ENCODE measurements at places on chromosomes 4 and X.

DNA sequence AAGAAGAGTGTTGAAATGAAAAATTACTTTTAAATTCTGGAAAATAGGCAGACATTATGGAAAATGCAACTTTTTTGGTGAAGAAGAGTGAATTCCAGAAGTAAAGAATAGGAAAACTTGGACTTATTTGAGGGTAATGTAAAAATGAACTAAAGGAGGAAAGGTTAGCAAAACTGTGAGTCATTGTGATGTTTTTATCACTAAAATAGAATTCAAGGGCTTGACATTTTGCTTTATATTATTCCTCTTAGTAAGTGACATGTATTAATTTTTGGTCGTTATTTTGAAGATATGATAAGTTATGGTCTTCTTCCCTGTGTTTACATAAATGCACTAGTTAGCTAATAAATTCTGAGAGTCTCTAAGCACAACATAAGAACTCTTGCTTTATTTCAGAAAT, 390.9 kb downstream of the FAT4 start:
- no peak for DNase-seq

GRCh38 chr4:385934-386707, 48.5 kb downstream of the ZNF141 start:
- DNase-seq, result no peak

- DNase-seq, result no peak
Measured at GRCh38 chrX:28848707-28849106, 261.5 kb downstream of the IL1RAPL1 start.

GRCh38 chr4:37244583-37245390, at the start of gene NWD2:
Gene NWD2, plus strand, starts transcription at chr4:37244743. Its CDS starts 325 bp downstream, at chr4:37245068.
- DNase-seq, result no peak

GRCh38 chr4:71944956-71945355, 86.8 kb upstream of the NPFFR2 start:
- DNase-seq, result no peak

- DNase-seq, result no peak
Measured at GRCh38 chrX:4710618-4711433, 997.4 kb upstream of the PRKX start.

DNA sequence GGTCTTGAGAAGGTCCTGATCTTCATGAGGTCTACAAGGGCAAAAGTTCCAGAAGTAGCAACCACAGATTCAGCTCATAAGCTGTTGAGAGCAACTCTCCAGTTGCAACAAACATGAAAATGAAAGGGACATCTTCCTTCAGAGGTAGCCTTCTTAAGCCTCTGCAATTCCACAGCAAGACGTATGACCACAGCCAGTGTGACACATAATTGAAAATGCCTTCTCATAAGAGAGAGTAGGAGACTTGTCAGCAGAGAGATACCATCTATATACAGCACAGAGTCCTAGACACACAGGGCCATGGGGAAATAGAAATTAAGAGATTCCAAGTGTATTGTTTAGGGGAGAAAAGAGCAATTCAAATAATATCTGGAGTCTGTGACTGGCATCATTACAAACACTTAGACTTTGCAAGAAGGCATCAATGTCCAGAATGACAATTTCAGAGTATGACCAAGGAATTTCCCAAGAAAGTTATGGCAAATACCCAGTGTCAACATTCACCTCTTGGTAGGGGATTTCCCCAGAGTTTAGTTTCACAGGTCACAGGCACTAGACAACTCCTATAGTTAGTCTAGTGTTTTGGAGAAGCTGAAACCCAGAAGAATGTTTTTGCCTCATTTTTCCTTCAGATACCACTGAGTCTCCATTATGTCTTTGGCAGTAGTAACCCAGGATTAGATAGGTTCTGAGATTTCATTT, 340.3 kb downstream of the ZNF674 start:
- peak; percentile 28 for DNase-seq

GRCh38 chrX:94977562-94977961, 1303.6 kb downstream of the FAM133A start:
- no peak for DNase-seq

DNA sequence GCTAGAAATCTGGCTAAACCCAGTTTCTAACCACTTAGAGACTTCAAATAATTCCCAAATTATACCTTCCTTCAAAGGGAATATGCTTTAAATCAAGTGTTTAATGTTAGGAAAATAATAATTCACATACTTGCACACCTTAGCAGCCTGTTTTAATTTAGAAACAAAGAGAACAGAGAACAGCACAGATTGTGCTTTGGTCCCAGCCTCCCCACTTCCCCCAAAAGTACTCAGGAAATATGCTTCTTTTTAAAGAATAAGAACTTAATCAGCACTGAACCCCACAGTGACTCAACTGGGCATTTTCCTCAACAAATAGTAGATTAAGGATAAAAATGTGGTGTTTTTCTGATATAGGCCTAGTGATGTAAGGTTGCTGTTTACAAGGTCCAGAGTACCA, 295.8 kb downstream of the GBA3 start:
- no peak for DNase-seq

GRCh38 chrX:55357236-55357635, 92.5 kb upstream of the PAGE3 start:
- DNase-seq, result no peak

DNA sequence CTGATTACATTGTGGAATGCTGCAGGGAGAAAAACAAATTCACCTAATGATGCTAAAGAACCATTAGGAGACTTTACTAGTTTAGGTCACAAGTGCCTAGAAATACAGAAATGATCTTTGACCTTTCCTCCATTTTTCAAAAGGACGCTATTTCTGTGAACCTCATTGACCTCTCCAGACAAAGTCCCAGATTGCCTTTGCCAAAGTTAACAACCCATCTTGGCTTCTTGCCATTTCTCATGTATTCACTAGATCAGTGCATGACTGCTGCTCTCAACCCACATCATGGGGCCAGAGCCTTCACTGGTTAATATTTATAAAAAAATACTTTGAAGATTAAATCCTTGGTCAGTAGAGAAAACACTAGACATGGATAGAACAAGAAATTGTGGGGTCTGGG, 19.9 kb upstream of the AR start:
- no peak for DNase-seq

- DNase-seq, result no peak
Measured at GRCh38 chr4:93835929-93836328, 7.4 kb downstream of the ATOH1 start.

DNA sequence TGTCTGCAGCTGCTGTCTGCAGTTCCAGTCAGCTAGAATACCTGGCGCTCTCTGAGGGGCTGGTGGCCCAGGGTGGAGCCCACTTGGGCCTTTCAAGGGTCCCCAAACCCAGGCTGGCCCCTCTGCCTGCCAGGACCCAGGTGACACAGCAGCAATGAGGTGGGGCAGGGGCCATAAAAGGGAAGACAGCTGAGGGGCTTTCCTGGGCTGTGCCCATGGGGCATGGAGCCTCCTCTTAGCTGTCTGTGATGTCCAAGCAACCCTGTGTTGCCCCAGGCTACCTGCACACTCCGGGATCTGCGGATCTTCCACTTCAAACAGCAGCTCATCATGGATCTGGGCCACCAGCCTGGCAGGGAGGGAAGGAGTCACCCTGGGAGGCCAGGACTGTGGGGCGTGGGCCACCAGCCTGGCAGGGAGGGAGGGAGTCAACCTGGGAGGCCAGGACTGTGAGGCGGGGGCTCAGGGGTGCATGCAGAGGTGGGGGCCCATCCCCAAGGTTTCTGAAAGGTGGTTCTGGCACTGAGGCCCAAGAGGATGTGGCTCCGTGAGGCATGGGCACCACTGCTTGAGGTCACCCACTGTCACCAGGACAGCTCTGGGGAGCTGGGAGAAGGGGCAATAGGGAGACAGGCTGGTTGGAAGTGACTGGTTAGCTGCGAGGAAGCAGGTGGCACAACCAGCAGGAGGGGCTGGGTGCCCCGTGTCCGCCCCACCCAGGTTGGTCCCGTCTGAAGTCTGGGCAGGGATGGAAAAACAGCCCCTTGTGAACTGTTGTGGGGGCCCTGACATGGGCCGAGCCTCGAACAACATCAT, 16.3 kb downstream of the NAT8L start:
- DNase-seq, result no peak

- no peak for DNase-seq
Measured at GRCh38 chr4:169418846-169419245, 148.1 kb upstream of the SH3RF1 start.

GRCh38 chr4:38601244-38601915, 62.6 kb upstream of the KLF3 start:
- peak; percentile 67 for DNase-seq

GRCh38 chrX:39888730-39889129, 209.0 kb downstream of the BCOR start:
- DNase-seq, result no peak

DNA sequence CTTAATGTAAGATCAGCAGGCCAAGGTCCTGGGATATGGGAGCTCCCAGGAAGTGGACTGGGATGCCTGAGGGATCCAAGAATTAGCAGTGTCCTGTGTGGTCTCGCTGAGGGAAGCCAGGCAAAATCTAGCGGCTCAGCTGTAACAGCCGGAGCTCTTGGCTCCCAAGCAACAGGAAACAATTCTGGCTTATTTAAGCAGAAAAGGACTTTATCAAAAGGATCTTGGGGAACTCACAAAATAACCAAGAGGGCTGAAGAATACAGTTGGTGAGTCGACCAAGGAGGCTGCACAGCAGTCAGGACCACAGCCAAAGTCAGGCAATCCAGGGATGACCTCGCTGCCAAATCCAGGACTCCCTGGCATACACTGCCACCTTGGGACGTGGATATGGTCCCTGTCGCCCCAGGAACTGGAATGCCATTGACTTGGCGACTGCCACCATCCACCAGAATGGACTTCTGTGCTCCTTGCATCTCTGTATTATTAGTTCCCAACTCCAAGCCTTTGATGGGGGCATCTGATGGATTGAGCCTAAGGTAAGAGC, 165.3 kb upstream of the BCOR start:
- DNase-seq, result no peak

DNA sequence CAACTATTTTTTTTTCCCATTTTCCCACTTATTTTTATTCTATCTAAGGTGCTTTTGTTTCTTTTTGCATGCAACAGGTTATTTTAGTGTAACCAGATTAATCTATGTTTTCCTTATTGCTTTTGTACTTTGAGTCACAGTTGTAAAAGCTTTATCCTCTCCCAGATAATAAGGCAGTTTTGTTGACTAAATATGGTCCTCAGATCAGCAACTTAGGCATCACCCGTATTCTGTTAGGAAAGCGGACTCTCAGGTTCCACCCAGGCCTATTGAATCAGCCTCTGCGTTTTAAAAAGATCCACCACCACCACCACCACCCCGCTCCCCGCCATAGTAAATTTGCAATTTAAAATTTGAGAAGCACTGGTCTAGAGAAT, 58.6 kb upstream of the USP9X start:
- no peak for DNase-seq

- no peak for DNase-seq
Measured at GRCh38 chr4:80043541-80043940, 29.5 kb downstream of the ANTXR2 start.

DNA sequence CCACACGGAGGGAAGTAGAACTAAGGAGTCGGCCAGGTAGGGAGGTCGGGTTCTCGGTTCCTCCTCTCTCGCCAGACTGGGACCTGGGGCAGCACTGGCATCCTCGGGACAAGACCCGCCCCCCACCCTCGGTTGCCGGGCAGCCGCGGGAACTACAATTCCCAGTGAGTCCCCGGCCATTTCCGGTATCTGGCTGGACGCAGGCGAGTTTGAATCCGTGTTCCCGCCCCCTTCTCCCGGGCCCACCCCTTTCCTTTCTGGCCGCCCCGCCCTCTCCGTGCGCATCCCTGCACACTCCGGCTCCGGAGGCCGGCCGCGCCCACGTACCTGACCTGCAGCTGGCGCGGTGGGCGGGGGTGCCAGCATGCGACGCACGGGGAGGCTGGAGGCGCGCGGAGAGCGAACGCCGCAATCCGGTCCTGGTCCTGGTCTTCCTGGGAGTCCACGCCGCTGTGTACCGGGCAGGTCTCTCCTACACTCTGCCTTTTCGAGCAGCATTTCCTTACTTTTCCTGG, 10.2 kb upstream of the DLG3 start:
- peak; percentile 84 for DNase-seq

GRCh38 chrX:40097504-40098263, at the start of gene BCOR:
Gene BCOR, minus strand, starts transcription at chrX:40097958. Its CDS starts 20,029 bp downstream, at chrX:40077929.
- DNase-seq, result peak; percentile 39

DNA sequence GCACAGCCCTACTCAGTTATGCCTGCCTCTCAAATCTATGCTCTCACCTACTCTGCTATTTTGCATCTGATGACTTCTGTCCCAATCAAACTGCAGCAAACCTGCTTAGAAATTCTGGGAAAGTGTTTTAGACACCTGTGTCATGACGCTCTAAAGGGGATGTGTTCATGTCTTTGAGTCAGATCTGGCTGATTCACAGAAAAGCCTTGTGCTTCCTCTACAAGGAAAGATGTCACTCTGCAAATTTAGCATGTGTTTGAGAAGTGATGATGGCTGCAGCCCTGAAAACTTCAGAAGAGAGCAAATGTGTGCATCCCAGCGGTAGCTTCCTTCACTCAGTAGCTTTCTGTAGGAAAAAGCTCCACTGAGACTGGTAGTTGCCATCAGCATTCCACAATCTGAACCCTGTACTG, 235.4 kb downstream of the MGST2 start:
- no peak for DNase-seq

DNA sequence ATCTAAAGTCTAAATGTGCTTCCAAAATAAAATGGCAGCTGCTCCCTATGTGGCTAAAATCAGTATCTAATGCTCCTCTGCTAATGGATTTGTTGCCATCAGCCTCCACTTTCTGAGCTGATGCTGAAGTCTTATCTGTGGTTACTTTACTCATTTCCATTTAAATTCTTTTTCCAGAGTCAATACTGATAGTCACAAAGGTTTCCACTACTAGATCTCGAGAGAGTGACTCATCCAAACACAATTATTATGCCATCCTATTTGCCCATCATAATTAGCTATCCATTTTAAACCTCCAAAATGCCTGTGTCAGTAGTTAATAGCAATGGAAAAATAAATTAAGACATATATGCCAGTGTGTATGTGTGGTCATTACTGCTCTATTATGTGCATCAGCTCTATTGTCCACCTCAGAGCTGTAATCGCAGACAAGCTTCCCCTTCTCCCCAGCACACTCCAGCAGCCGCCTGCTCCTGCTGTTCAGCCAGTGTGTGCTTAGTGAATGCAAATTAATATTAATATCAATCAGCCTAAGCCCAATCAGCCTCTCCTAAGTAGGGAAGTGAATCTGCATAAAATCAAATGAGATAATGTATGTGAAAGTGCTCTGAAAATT, 199.8 kb upstream of the ZIC3 start:
- no peak for DNase-seq

DNA sequence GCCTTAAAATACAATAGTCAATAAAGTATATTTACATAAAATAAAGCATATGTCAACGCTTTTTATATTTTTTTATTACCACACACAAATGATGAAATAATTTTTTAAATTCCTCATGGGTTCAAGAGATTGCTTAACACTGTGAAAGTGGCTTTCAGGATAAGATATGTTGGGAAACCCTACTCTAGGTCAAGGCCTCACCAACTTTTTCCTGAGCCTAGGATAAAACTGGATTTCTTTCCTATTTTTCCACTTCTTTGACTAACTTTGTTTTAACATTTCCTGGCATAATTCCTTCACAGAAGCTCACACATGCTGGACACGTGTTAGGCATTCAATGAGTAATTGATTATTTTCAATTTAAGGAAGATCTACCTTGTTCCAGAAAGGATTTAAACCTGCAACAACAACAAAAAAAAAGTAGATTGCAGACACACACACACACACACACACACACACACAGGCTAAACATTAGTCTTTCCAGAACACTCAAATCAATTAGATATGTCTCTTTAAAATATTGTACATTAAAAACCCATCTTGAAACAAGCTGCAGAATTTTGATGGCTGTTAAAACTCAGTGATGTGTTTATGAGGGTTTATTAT, 9.1 kb downstream of the KLB start:
- DNase-seq, result no peak

- no peak for DNase-seq
Measured at GRCh38 chr4:32147446-32148085, 1427.4 kb downstream of the PCDH7 start.
